ENCODE measurements at places on chromosomes 4 and X. TPM values are rescaled to one million over a fixed set of nuclear protein-coding genes. Genes with fewer than 3 reads are reported as not detected.

SSX2B gene
- not detected for total RNA-seq

RASGEF1B gene
- total RNA-seq = 24.4 TPM

PQBP1 gene
- total RNA-seq = 60.2 TPM

GAGE13 gene
- not detected for total RNA-seq

PPEF2 gene
- 0.21 TPM for total RNA-seq

TCP11X2 gene
- total RNA-seq = not detected

NCAPG gene
- not detected for total RNA-seq

CLDN2 gene
- not detected for total RNA-seq

- DNase-seq = no peak
Observed at GRCh38 chrX:103637604-103638338, 9.0 kb downstream of the TCEAL1 start.

GRCh38 chr4:95388911-95389310, 159.9 kb downstream of the UNC5C start:
- DNase-seq = no peak

GRCh38 chrX:45794323-45794994, 593.8 kb upstream of the DIPK2B start:
- DNase-seq = no peak

DNA sequence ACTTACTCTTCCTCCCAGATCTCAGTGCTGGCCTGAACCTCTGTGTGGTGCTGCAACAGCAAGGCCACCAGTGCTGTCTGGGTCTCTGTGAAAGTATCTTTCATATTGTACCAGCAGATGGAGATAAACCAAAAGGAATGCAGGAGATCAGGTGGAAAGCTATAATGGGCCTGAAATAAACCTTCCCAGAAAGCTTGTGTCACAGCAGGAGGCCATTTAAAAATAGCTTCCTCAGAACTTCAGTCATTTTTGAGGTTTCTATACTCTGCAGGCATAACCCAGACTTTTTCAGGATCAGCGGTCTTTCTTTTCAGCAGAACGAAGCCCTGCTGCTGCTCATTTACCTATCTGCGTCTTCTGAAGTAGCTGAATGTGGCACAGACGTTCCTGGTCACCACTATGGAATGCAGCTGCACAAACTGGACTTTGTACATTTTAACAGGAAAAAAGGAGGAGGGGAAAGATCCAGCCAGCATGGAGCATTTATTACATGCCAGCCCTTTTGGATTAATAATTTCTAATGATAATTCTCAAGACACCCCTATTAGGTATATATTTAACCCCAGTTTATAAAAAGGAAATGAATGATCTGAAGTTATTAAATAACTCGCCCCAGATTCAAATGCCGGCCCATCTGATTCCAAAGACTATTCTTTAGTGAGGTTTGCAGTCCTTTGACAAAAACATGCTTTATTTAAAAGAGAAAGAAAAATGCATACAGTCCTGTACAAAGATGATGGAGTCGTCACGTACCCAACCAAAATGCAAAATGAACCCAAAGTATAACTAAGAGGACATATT, 119.7 kb downstream of the NFKB1 start:
- no peak for DNase-seq

DNA sequence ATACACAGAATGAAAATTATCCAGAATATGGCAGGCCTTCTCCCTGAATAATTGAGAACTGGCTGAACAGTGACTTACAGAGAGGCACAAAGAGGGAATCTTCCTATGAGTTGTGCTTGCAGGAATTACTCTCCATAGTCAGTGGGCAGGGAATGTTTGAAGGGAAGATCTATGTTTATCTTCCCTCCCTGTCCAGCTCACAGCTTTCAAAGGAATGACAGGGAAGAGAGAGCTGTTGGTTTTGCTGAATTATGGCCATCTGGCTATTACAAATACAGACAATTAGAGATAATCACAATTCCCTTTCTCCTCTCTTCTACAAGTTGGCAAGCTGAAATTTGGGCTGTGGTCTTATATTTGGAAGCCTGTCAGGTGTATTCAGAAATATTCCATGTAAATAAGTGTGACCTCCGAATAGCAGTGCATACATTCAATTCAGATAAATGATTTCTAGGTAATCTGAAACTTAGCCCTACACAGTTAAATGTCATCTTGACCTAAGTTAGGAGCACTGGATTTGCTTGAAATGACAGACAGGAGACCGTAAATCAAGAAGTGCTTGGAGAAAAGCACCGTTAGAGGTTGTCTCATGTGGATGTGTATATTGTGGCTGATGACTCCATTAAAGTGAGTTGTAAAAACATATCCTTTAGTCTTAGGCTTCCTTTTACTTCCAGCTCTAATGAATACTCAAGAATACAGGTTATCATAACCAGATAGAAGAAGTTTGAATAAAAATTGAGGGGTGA, 136.8 kb downstream of the C4orf33 start:
- DNase-seq = no peak

- no peak for DNase-seq
Observed at GRCh38 chr4:75036046-75036830, 103.3 kb downstream of the PARM1 start.

DNA sequence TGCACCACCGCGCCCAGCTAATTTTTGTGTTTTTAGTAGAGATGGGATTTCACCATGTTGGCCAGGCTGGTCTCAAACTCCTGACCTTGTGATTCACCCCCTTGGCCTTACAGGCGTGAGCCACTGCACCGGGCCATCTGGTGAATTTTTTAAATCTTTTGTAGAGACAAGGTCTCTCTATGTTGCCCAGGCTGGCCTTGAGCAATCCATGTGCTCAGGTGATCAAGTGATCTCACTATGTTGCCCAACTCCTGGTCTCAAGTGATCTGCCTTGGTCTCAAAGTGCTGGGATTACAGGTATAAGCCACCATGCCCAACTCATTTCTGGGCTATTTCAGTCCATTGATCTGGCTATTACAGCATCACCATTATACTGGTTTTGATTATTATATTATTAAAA, 22.2 kb upstream of the GALNT7 start:
- no peak for DNase-seq

GRCh38 chr4:150939530-150939929, 75.6 kb downstream of the LRBA start:
- no peak for DNase-seq

GRCh38 chrX:45447331-45447730, 246.7 kb upstream of the DIPK2B start:
- DNase-seq = no peak

DNA sequence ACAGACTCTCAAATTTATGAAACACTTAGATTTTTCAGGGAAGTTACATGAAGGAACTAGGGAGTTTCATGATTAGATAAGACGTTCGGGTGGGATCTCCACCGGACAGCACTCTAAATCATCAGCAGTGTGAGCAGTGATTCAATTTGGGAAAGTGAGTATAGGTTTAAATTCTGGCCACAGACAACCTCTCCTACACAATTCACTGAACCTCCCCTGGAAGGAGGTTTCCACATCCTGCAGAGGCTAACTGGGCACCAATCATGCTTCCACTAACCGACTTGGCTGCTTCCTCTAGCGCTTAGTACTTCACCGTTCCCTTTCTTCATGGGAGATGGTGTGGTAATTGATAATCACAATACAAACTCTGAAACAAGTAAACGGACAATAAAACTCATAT, 5.6 kb downstream of the CXCL9 start:
- no peak for DNase-seq

DNA sequence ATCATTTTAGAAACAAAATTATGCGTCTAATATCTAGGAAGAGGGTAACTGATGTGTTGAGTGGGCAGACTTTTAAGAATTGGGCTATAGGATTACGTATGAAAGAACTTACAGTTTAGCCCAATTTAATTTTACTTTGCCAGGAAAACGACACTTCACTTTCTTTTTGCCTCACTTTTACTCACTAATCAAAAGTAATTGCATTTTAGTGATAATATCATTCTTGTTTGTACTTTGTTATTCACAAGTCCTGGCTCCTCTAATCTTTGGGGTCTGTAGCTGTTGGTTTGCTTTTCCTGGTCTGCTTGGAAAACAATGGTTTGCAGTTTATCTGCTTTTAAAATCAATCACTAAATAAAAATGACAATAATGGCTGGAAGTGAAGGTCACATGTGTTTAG, 2.9 kb upstream of the ARX start:
- no peak for DNase-seq

DNA sequence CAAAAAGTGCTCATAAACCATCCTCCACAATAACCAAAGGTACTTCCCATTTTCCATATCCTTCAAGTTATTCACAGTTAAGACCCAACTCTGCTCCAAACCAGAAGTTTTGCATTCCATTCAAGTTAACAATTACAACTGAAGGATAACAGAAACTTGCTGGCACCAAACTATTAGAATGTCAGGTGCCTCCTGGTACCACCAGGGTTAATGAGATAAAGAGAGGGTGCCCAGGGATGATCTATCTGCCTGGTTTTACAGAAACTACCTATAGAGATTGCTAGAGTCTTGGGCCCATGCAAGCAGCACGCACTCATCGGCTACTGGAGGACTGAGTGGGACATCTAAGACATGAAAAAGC, 114.6 kb downstream of the RBM47 start:
- no peak for DNase-seq

- no peak for DNase-seq
Observed at GRCh38 chr4:145860446-145860845, 78.2 kb downstream of the ZNF827 start.

- no peak for DNase-seq
Observed at GRCh38 chr4:117968606-117969005, 65.7 kb upstream of the NDST3 start.
